ENCODE measurements at places on chromosomes 5 and 9.

DNA sequence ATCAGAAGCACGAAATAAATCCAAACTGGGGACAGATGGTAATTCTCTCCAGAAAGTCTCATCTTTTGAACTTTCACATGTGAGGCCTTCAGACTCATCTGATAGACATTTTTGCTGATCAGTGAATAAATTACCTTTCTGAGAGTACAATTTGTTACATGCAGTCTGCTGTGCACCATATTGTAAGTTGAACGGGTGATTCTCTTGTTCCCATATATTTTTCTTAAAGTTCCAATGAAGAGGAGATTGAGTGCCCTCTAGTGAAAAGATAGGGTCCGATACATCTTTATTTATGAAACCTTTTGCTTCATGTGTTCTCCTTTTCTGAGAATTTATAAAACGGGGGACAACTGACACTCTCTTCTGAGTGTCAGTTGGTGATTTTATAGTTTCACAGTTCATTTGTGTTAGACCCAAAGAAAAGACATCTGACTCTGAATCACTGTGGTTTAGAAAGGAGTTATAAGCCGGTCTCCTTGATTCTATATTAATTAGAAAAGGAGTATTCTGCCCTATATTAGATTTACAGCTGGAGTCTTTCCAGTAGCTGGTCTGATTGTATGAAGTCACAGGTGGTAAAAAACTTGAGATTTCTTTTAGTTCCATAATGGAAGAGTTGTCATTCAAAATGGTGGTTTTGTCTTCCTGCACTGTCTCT lies 30.4 kb downstream of the GNG10 start:
- no peak for DNase-seq

GRCh38 chr9:86637515-86637914 lies 283.3 kb upstream of the TUT7 start:
- DNase-seq: peak; percentile 57

DNA sequence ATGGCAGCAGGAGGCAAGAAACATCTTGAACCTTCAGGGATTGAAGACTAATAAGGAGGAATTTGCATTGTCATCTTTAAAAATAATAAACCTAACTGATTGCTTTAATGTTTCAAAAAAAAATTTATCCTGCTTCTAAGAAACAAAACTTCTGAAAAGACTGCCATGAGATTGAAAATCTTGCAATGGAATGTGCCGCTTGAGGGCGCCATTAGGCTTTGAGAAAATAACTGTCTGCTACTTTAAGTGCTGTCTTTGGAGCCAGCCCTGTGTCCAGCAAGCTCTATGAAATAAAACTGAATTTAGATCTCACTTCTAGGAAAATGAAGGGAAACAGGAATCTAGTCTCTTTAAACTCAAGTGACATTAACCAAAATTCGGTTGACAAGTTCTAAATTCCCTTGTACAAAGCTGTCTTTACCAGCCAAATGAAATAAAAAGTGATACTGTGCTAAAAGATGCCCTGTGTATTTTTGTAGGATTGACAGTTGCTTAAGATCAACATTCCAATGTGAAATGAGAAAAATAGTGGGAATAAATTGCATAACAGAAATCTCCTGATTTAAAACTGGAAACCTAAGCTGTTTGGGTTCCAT lies 79.4 kb downstream of the ESM1 start:
- peak; percentile 54 for DNase-seq

DNA sequence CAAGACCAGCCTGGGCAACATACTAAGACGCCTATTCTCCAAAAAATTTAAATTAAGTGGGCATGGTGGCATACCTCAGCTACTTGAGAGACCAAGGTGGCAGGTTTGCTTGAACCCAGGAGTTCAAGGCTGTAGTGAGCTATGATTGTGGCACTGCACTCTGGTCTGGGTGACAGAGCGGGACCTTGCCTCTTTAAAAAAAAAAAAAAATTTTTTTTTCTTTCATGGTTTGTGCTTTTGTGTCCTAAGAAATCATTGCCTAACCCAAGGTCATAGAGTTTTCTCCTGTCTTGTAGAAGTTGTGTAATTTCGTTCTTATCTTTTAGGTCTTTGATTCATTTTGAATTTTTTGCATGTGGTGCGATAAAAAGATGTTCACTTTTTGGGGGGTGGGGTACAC lies 12.3 kb downstream of the GPBP1 start:
- DNase-seq: no peak

GRCh38 chr5:41869151-41869723 lies 988 bp downstream of the OXCT1 start:
- no peak for DNase-seq

- no peak for DNase-seq
These were observed 25.2 kb upstream of the CTSV start for GRCh38 chr9:97064176-97064575.

DNA sequence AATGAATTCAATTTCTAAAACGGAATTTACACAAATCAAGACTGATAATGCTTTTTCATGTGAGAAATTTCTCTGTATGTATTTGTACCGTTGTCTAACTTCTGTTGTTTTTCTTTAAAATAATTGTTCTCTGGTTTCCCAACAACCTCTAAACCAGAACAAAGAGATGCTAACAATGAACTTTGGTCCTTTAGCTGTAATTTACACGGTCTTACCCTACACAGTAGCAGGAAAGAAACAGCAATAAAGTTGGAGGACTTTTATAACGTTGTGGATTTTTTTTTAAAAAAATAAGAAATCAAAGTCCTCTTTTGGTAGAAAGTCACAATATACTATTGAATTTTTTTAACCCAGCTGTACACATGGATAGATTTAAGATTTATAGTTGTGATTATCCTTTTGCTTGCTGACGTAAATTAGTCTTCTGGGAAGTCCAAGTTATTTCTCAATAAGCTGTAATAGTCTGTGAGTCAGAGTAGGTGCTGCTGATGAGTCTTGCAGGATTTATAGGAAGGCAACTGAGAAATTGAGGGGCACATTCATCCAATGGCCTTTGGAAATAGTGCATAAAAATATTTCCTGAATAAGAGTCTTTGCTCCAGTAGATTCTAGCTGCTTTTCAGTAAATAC lies 76.8 kb upstream of the PCSK1 start:
- DNase-seq: no peak

- DNase-seq: peak; percentile 26
These were observed 62.3 kb downstream of the GTF3C4 start for GRCh38 chr9:132732326-132733259.

GRCh38 chr9:76609285-76610010 lies 150.5 kb downstream of the GCNT1 start:
- DNase-seq: no peak

- no peak for DNase-seq
These were observed 45.5 kb upstream of the ANKRD33B start for GRCh38 chr5:10518347-10518746.

DNA sequence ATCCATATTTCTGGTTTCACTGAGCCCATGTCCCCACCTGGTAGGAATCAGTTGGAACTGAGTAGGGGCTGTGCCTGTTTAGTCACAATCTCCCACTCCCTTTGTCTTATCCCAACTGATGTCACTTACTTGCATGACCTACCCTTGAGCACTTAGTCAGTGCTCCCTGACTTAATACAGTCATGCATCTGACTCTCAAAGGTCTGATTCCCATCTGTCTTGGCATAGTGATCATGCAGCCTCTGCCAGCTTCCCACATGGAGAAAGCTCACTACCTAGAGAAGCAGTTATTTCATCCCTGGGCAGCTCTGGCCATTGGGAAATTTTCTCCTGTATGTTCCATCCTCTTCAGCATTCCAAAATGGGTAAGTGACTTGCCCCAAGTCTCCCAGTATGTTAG lies 24.8 kb downstream of the ABLIM3 start:
- no peak for DNase-seq

DNA sequence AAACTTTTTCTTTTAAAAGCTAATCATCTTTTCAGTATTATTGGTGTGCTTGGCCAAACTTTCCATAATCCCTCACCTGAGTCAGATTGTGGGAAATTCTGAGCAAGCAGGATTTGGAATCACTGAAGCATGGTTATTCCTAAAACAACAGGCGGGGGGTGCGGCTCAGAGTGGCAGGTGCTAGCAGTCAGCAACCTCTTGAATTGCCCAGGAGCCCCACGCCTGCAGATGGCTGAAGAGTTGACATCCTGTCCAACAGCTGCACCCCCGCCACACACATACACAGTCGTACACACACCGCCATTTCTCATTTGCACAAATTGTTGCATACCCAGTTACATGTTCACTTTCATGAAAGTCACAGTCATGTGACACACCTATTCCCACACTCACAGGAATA lies 96.6 kb downstream of the LHX2 start:
- no peak for DNase-seq

- no peak for DNase-seq
These were observed 98.0 kb downstream of the OR2K2 start for GRCh38 chr9:111231801-111232580.

- DNase-seq: no peak
These were observed 19.6 kb downstream of the ADAMTSL1 start for GRCh38 chr9:18493451-18493993.

DNA sequence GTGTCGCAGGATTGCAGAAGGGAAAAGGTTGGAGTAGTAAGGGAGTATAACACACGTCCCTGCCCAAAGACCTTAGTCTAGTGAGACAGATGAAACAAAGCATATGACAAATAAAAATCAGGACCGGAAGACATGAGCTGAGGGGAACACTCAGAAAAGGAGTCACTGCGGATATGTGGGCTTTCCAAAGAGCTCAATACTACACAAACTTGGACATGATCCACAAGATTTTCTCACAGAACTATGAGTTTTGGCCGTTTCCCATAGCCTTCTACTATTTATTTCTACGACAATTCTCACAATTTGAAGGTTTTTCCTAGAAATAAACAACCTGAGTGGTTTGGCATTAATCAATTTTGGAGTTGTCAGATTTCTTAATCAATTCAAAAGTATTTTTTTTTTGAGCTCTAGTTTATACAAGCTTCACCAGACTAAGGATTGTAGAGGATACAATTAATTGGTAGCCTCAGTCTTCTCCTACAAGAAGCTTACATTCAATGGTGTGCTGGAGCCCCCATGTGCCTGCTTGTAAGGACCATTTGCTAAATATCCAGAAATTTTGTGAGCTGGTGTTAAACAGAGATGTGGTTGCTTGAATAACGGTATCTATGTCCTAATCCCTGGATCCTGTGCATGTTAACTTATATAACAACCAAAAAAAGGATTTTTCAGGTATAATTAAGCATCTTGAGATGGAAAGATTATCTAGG lies 91.4 kb downstream of the ADAMTS12 start:
- DNase-seq: no peak

- DNase-seq: no peak
These were observed 695 bp upstream of the NDFIP1 start for GRCh38 chr5:142107736-142108431.

- DNase-seq: no peak
These were observed 93.8 kb downstream of the VPS13A start for GRCh38 chr9:77271023-77271690.

GRCh38 chr9:92661127-92661526 lies 8.8 kb downstream of the IPPK start:
- no peak for DNase-seq

DNA sequence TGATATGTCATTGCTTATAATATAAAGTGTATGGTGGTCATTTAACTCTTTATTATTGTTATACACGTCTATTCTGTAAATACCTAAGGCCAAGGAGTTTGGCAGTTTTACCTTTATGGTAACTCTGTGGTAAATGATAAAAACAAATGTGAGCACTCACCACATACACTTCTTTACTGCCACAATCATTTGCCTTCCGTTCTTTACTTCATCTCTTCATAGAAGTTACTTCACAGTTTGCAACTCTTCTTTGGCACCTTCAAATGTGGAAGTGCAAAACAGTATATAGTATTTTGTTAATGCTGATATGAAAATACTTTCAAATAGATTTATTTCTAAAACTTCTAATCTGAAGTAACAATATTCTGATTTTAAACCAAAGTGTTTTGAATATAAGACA lies 4.4 kb upstream of the MEF2C start:
- no peak for DNase-seq

- no peak for DNase-seq
These were observed 145.3 kb downstream of the PAPPA start for GRCh38 chr9:116298878-116299391.

DNA sequence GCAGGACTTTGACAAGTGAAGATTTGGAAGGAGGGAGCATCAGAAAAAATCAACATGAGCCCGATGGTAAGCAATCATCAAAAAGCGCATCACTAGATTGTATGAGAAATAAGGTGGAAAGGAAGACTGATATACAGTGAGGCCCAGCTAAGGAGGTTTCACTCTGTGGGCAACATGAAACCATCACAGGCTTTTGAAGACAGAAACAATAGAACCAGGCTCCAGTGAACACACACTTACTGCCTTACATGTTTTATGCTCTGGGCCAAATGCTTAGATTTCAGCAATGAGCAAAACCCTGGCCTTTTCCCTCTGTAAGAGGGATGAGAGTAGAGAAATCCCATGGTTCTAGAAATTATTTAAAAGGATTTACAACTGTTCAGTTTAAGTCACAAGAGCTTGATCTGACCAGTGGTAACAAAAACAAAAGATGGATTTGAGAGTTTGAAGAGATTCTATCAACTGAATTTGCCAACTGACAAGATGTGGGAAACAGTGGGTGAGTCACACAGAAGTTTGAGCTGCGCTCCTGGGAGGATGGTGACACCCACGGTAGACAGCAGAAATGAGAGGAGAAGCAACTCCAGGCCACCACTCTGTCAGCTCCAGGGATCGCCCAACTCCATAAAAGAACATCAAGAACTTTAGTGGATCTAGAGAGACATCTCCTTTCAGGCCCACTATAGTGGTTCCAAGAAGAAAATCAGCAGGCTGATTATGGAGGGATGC lies 261.8 kb downstream of the MCTP1 start:
- no peak for DNase-seq

GRCh38 chr5:156528673-156529072 lies 201.7 kb downstream of the SGCD start:
- no peak for DNase-seq

DNA sequence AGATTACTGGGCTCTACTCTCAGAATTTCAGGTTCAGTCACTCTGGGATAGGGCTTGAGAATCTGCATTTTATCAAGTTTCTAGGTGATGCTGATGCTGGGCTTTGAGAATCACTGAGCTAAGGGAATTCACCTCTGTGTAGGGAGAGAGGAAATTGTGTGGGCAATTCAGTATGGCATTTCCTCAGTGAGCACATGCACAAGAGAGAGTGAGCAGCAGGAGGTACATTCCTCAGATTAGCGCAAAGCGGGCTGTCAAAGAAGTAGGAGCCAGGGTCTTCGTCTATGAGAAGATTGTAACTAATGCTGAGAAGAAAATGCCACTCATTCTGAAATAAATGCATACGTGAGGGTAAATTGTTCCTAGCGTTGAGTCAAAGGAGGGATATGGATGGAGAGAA lies 175.9 kb downstream of the KIF4B start:
- DNase-seq: no peak

- DNase-seq: peak; percentile 84
These were observed 46.5 kb downstream of the RXRA start for GRCh38 chr9:134372581-134373267.

GRCh38 chr9:124332361-124333202 lies 74.8 kb downstream of the NEK6 start:
- DNase-seq: no peak

GRCh38 chr5:124280079-124280478 lies 466.4 kb downstream of the ZNF608 start:
- DNase-seq: no peak

DNA sequence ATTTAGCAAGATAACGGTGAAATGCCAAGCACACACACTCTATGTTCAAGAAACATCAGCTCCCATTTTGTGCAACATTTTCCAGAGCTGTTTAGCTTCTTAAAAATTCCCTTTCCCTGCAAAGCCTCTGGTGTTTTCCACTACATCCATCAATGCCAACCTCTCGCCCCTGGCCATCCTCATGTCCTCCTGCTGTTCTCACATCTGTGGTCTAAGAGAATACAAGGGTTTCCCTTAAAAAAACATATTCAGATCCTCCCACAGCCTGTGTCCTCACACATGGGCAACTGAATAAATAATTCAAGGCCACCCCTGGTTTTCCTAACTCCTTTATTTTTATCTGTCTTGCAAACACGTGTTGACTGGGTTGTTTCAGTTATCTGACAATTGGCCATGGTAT lies 70.3 kb downstream of the PAPPA start:
- DNase-seq: no peak
